Left hindlimb (tissue), 1 donor: ENCODE measurements at places on chromosomes 1 and 21.

DNA sequence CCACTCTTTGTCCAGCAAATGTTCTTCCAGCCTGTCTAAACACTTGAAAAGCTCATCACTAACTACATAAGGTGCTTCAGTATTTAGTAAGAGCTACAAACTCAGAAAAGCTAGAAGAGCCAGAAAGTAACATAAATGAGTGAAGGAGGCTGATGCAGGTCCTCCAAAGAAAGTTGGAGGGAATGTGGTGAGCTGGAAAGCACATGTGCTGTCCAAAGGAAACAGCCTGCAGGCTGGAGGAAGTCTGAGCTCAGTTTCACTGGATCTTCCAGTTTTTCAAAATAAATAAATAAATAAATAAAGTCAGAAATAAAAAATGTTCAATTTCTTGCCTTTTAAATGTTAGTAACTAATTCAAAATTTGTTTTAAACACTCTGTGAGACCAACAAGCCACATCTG, 25.5 kb downstream of the ZC3H11B start:
- DNase-seq: no peak

DNA sequence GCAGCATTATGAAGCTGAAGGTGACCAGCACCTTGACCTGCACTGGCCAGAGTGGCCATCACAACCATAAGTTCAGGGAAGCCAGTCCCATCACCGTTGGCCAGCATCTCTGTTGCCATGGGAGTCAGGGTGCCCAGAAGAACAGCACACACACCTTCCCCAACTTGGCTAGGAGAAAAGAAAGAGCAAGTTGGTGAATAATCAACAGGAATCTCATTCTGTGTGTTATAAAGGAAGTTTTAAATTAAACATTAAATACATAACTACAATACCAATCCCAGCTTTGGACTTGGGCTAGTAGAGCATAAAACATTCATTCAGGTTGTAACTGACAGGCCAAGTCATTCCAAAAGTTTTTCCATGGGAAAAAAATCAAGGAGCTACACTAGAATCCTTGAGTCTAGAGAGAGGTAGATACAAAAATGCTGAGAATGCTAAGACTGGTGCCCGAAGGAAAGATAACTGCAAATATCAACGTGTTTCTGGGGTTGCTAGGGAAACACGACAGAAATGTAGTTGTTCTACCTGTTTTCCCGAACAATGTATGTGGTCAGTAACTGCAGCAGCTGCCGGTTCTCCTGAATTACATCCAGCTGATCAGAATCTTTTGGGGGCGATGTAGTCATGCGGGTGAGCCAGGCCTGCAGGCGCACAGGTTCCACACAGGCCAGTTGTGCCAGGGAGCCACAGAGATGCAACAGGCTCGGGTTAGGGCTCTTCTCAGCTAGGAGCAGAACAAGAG, 45.6 kb downstream of the UBR4 start:
- DNase-seq: no peak

- DNase-seq: no peak
These were observed 220.0 kb downstream of the LRRC40 start for GRCh38 chr1:69985376-69985775.

DNA sequence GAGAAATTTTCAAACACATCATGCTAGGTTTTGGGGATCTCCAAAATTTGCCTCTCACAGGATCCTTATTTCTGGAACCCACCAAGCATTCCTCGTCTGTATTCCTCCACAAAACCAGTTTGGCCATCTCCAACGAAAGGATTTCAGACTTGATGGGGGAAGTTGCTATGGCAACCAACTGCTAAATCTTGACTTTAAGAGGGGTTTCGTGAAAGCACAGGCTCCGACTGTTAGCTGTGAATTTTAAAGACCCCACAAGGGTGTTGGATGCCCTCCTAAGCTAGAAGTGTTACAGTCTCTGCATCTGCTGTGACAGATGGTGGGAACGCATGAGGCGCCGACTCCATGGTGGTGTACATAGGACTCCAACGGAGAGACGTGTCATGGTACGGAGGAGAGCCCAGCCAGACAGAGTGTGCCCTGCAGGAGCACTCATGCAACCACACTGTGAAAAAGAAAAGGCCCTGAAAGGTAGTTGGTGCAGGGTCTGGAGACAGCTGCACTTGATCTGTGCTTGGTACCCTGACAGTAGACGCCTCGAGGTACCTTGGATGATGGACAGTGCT, 147.1 kb downstream of the ASTN1 start:
- no peak for DNase-seq

- no peak for DNase-seq
These were observed 543.6 kb upstream of the B3GALT2 start for GRCh38 chr1:193730017-193730416.

DNA sequence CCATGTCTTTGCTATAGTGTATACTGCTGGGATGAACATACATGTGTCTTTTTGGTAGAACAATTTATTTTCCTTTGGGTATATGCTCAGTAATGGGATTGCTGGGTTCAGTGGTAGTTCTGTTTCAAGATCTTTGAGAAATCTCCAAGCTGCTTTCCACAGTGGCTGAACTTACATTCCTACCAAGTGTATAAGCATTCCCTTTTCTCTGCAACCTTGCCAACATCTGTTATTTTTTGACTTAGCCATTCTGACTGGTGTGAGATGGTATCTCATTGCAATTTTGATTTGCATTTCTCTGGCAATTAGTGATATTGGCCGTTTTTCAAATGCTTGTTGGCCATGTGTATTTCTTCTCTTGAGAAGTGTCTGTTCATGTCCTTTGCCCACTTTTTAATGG, 37.5 kb upstream of the ANGPTL1 start:
- no peak for DNase-seq

DNA sequence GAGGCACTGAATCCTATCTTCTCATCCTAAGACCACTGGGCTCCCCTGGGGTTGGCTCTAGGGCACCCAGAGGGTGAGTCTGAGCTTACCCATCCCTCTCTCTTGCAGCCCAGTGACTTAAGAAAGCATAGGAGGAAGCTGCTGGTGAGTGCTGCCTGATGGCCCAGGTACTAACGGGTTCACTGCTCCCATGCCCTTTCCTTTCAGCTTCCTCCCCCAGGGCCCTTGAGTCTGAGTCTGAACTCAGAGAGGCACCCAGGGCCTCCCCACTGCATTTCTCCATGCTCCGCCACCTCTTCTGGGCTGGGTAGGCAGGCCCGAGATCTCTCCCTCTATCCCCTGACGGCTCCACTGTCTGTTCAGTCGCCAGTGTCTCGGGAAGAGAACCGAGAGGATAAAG, 29.7 kb downstream of the PPFIA4 start:
- DNase-seq: no peak

DNA sequence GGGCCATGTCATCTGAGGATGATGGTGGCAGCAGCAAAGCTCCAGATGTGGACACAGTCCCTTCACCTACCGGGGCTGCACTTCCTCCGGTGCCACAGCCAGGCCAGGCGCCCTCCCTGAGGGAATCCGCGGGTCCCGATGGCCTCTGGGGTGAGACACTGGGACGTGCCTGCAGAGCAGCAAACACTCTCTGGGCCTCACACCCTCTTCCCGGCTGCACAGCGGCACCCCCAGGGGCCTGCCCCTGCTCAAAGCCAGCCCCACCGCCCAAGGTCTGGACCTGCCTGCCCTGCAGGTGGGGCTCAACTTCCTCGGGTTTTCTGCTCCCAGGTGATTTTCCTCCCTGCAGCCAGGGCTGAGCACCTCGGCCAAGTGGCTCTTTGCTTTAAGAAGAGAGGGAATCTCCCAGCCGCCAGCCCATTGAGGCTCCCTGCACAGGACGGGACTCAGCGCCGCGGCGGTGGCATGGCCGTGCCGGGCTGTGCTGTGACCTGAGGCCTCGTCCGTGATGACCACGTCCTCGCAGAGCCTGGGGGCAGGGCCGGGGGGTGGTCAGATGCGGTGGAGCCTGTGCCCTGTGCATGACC, 21.3 kb upstream of the COL18A1 start:
- DNase-seq: peak; percentile 8

- no peak for DNase-seq
These were observed 333.0 kb downstream of the PAPPA2 start for GRCh38 chr1:176795929-176796328.

- DNase-seq: no peak
These were observed 55.3 kb downstream of the NEK7 start for GRCh38 chr1:198212126-198212525.

DNA sequence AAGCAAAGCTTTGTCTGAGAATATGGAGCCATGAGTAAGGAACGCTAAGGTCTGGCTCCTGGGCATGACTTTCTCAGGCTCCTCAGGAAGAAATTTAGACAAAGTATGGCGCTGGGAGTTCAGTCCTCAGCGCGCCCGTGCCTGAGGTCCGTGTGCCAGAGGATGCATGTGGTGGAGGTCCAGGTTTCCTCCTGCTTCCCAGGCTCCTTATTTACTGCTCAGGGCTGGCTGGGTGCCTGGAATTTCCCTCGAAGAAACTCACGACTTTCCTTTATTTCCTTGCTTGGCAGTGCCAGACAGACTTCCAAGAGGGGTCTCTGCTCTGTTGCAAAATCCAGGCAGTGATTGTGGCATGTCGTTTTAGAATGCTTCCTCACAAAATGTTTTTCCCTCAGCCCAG, 13.3 kb downstream of the GCSAML start:
- no peak for DNase-seq

GRCh38 chr1:91098299-91098906, 76.6 kb upstream of the ZNF644 start:
- no peak for DNase-seq

DNA sequence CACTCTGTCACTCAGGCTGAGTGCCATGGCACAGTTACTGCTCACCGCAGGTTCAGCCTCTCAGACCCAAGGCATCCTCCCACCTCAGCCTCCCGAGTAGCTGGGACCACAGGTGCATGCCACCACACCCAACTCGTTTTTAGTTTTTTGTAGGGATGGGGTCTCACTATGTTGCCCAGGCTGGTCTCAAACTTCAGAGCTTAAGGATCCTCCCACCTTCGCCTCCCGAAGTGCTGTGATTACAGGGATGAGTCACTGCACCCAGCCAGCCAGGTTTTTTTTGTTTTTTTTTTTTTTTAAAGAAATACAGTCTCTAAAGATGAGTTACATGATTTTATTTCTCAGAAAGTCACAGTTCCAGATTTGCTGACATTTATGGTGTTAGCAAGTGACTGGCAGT, 29.0 kb downstream of the BACE2 start:
- DNase-seq: no peak

DNA sequence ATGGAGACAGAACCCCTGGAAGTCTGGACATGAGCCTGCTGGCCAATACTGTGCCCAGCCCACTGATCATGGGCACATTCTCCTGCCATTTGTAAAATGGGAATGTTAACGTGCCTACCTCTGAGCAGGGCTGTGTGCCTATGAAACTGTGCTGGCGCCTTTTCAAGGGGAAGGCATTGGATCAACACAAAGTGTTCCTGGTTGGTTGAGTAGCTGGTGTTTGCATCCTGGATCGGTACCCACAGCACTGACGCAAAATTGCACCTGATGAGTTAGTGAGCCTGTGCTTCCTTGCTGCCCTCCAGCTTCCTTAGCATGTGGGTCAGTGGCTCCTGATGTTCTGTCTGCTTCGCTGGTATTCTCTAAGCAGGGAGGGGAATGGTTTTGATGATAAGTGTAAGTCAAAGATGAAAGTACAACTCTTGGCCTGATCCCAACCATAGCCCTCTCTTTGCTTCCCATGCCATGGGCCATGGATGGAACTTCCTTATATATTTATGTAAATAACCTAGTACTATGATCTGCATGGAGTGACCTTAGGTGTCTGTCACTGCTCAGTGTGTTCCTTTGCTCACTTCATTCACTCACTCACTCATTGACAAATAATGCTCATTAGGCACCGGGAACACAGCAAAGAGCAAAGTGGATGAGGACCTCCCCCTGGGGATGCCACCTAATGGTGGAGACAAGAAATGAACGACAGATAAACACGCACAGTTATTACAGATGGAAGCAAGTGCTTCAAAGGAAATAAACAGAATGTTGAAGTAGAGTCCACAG, 22.7 kb downstream of the MAB21L3 start:
- DNase-seq: no peak

DNA sequence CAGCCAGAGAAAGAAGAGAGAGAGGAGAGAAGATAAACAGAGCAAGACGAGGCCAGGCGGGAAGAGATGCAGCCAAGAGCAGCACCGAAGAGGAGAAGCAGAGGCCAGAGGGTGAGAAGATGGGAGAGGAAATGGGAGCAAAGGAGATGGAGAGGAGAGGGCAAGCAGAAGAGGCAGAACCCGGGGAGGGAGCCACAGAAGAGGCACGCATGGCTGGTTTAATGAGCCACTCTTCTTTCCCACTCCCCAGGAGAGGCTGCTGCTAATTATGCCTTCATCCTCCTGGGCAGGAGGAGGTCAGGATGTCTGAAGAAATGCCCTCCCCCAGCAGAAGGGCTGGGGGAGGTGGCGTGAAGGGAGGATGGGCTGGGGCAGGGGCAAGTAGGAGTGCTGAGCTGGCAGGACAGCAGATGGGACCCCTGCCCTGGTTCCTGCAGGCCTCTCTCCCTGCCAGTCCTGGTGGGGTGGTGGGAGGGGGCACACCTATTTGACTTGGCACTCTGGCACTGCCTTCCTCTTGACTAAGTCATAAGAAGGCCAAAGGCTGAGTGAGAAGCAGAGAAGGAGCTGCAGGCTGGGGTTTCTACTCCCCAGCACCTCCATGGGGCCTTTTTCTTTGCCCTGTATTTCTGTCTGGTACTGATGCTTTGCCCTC, 32.3 kb downstream of the KIRREL1 start:
- no peak for DNase-seq

DNA sequence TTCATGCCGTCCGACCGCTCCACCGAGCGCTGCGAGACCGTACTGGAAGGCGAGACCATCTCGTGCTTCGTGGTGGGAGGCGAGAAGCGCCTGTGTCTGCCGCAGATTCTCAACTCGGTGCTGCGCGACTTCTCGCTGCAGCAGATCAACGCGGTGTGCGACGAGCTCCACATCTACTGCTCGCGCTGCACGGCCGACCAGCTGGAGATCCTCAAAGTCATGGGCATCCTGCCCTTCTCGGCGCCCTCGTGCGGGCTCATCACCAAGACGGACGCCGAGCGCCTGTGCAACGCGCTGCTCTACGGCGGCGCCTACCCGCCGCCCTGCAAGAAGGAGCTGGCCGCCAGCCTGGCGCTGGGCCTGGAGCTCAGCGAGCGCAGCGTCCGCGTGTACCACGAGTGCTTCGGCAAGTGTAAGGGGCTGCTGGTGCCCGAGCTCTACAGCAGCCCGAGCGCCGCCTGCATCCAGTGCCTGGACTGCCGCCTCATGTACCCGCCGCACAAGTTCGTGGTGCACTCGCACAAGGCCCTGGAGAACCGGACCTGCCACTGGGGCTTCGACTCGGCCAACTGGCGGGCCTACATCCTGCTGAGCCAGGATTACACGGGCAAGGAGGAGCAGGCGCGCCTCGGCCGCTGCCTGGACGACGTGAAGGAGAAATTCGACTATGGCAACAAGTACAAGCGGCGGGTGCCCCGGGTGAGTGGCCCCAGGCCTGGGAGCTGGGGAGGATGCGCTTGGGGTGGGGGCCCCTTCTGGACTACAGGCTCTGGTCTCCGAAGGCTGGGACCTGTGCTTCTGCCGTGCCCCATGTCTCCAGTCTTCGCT, 1.1 kb downstream of the SKI start:
- peak; percentile 76 for DNase-seq
